ENCODE measurements at places on chromosomes 2 and 18.

DNA sequence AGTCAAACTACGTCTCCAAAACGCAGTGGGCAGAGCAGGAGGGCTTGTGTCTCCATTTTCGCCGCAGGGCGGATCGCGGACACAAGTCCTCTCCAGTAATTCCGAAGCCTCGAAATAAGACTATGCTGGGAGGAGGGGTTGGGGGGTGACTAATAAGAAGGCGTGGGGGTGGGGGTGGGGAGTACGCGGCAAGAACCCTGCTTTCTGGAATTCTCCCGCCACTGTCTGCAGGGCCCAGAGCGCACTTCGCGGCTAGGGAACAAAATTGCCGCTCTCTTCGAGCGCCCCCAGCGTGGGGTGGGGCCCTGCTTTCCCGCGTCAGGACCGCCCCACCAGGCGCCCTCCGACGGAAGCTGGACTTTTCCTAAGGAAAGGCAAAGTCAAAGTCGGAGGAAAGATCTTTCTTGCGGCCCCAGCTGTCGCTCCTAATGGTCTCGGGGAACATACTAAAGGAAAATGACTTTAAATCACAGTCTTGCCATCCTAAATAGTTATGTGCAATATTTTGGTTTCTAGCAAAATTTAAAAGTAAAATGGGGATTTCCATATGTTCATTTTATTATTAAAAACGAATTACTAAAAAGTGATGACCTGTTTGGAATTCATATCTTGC is 11.9 kb downstream of the NR4A2 start:
- no peak for DNase-seq

GRCh38 chr2:154457286-154457685 is 241.2 kb upstream of the KCNJ3 start:
- DNase-seq = no peak

DNA sequence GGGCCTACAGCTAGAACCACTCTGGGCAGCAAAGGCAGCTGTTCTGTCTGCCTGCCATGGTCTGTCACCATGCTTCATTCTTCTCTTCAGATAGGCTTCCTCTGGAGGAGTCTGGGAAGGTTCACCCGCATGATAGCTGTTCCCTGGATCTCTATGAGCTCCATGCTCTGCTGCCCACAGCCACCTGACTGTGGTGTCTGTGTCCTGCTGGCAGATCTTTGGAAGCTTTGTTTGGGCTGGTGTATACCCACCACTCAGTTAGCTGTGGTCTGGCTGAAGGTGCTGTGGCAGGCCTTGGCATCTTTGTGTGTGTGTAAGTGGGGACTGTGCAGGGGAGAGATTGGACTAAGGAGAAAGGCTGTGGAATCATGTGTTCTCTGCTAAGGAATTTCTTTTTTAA is 23.4 kb downstream of the MYO1B start:
- no peak for DNase-seq

- DNase-seq = no peak
Observed at GRCh38 chr2:203533676-203534591, 1.2 kb downstream of the RAPH1 start.

DNA sequence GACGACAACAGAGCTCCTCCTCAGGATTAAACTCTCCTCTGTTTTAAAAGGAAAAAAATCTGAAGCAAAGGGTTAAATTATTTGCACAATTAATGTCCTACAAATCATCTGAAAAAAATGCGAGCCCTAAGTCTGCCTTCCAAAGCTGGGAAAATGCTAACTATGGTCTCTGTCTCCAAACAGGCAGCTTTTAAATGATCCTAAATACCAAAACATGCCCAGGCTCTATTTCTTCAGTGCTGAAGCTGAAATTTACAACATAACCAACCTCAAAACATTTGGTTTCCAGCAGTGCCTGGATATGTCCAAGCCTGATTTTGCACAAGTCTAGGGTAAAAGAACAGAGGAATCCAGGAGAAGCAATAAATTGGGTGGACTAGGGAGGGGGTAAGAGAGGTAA is 57.2 kb downstream of the LBH start:
- DNase-seq = no peak

- no peak for DNase-seq
Observed at GRCh38 chr18:36543991-36544725, 246.6 kb downstream of the FHOD3 start.

All from substantia nigra (tissue), 51 donors.